ENCODE measurements at places on chromosomes 3 and 15.

DNA sequence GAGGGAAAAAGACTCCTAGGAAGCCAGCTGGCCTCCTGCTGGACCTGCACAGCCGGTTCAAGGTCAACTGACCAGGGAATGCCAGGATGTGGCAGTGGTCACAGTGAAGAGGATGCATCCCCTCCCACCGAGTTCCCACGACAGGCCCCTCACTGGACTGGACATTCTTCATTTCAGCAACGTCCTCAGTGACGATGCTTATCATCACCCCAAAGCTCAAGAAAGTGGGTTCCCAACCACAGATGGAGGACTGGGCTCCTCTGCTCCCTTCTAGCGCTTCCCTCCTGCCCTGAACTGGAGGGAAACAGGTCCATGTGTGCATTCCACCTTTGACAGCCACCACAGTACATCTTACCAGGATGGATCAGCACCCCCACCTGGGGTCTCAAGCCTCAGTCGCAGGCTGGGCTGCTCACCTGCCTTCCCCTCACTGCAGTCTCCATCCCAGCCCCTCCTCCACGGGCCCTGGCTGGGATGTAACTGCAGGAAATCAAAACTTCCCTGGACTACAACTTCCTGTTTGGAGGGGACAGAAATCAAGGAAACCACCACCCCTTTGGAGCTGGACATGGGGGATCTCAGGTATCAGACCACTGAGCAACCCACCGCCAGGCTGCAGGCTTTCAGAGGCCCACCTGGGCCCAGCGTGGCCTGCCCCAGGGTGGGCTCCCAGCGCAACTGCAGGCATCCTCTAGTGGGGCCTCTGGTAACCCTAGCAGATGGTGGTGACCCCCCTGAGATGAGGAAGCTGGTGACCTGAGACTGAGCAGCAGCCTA, 7.3 kb downstream of the CALML4 start:
- no peak for DNase-seq

DNA sequence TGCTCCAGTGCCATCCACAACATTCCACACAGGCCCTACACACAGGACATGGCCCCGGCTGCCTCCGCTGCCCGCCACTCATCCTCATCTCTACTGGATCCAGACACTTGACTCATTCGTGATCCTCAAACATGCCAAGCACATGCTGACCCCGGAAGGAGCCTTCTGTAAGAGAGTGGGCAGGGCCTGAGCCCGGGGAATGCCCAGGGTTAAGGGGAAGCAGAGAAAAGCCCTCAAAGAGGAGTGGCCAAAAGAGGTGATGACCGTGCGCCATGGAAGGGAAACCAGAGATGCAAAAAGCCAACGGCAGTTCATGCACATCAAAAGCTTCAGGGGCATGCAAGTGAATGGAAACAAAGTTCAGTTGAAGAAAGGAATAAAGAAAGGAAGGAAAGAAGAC, 46.1 kb downstream of the RFTN1 start:
- DNase-seq: no peak

- DNase-seq: peak; percentile 97
Measured at GRCh38 chr3:186746008-186746407, 28.8 kb downstream of the KNG1 start.

DNA sequence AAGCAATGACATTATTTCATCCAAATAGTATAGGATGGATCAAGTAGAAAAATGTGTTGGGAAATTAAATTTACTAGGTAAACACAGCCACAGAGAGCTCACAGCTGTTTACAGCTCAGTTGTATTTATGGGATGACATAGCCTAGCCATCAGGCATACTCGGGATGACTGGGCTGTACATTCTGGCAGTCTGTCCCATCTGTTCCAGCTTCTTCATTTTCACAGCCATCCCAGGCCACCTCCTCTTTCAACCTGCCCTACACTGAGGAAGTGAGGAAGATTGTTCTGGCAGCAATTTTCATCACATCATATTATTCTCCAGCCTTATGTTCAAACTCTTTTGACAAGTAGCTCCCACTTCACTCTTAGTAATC, 98.4 kb upstream of the PFN2 start:
- no peak for DNase-seq

DNA sequence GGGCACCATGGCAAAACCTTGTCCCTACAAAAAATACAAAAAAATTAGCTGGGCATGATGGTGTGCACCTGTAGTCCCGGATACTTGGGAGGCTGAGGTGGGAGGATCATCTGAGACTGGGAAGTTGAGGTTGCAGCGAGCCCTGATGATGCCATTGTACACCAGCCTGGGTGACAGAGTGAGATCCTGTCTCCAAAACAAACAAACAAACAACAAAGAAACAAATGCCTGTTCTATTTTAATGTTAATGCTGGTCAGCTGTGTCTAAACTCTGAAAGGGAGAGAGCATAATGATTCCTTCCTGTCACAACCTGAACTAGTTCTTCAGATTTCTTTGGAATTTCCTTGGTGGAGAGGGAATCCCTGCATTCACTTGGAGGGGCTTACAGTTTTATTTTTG, 413.0 kb upstream of the TBL1XR1 start:
- no peak for DNase-seq

All from MV-4-11 (cell line).